Naive thymus-derived CD4-positive, alpha-beta T cell (primary cell): ENCODE measurements at places on chromosomes 1 and 21. TPM values are rescaled to one million over a fixed set of nuclear protein-coding genes. Genes with fewer than 3 reads are reported as not detected.

GRCh38 chr1:5927506-5928370 is 64.5 kb downstream of the NPHP4 start:
- H3K36me3 ChIP-seq, result no peaks in the 10 kb centered on the region
- H3K4me3 ChIP-seq, result no peak overlapping the region
- no peak for DNase-seq

YOD1 gene
- total RNA-seq, result 7.0 and 7.4 TPM in 2 replicates

CORT gene
- not detected for total RNA-seq

PRDM15 gene
- 15.9 TPM for total RNA-seq

- H3K36me3 ChIP-seq, result no peaks in the 10 kb centered on the region
- no peak overlapping the region for H3K4me3 ChIP-seq
- peaks cover 11% of the 10 kb centered on the region for H3K4me1 ChIP-seq
- H3K27ac ChIP-seq, result no peak overlapping the region
Observed at GRCh38 chr1:161723459-161724141, 2.3 kb downstream of the FCRLB start.
